NCI-H2029 treated with DMSO at 0.1 percent for 48 hours (cell line): ENCODE measurements at places on chromosomes 3 and 15.

GRCh38 chr3:152039887-152040286 is 166.4 kb downstream of the SUCNR1 start:
- DNase-seq, result no peak

DNA sequence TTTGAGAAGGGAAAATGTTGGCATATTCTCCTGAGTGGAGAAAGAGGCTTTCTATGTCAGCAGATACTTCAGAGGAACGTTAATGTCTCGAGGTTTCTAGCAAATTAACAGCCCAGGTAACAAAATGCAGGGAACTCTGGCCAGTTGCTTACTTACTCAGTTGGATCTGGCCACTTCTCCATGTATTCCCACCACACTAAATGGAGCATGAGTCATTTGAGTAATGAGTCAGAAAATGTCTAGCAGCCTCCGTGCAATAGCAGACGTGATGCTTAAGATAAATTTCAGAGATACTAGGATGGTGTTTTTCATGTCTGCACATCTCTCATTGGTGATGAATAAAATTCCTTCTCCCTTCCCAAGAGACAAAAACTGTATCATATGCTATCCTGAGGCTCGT is 671.5 kb downstream of the FHIT start:
- DNase-seq, result no peak

DNA sequence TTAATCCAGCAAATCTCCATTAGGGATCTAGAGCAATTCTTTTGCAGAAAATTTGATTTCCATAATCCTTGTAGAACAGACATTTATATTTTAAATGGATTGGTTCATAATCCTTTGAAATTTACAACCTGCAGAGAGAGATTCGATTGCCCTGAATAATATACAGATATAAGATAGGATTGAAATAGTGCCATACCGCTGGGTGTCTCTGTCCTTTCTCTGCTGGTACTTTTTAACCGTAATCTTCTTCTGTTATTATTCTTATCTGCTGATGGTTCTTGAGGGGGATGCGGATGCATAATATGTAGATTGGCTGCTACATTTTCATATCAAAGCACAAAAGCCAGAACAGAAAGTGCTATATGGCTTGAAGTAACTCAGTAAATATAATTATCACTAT is 182.2 kb downstream of the CFAP20DC start:
- DNase-seq, result no peak

- DNase-seq, result no peak
Measured at GRCh38 chr15:38130740-38131498, 121.7 kb upstream of the SPRED1 start.

- peak; percentile 53 for DNase-seq
Measured at GRCh38 chr3:187748050-187748481, 2.8 kb upstream of the BCL6 start.

- DNase-seq, result no peak
Measured at GRCh38 chr3:50571486-50571885, 2.2 kb downstream of the HEMK1 start.

GRCh38 chr3:156604642-156605144 is 49.8 kb upstream of the SSR3 start:
- no peak for DNase-seq

DNA sequence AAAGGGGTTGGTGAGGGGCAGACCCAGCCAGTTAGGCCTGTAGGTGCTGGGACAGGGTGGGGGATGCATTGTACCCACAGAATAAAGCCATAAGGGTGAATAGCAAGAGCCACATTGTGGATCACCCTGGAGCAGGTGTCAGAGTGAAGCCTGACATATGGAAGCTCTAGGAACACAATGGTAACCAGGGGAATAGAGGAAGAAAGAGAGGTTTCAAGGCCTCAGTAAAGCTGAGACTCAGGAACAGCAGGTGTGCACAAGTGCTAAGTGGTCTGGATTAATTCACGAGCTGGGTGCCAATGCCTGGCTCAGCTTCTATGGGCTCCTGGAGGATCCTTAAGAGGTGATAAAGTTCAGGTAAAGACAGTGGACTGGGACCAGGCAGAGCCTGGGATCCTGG is 323.7 kb upstream of the CTNNB1 start:
- no peak for DNase-seq

DNA sequence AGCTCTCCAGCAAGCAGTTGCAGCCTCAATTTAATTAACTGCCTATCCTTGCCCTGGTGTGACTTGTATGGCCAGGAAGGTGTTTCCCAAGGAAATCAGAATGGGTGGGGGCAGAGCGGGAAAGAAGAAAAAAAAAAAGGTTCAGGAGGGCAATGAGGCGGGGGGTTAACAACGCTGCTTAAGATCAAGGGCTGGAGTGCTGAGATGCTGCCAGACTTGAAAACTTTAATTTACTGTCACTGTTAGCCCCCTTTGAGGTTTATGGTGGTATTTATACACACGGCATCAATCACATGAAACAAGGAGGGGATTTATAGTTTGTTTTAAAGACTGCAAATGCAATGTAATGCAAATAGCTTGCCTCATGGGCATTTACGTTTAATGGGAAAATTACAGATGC is 319.4 kb upstream of the NR2F2 start:
- DNase-seq, result no peak

GRCh38 chr3:124965413-124965812 is 30.9 kb upstream of the MUC13 start:
- DNase-seq, result peak; percentile 88

DNA sequence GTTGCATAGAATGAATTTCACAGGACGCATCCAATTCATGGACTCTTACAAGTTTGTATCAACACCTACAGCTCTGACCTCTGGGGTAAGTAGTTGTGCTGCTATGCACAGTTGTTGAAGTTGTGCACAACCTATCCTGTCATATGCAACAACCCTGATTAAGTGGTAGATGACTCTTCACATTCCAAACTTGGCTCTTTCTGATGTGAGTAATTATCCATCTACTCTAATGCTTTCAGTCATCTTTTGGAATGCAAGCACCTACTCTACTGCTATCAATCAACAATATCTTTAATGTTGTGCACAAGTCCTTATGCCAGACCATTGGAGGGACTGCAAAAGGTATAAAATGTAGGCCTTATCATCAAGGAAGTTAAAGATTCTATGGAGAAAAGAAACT is 921.4 kb downstream of the MCTP2 start:
- no peak for DNase-seq

DNA sequence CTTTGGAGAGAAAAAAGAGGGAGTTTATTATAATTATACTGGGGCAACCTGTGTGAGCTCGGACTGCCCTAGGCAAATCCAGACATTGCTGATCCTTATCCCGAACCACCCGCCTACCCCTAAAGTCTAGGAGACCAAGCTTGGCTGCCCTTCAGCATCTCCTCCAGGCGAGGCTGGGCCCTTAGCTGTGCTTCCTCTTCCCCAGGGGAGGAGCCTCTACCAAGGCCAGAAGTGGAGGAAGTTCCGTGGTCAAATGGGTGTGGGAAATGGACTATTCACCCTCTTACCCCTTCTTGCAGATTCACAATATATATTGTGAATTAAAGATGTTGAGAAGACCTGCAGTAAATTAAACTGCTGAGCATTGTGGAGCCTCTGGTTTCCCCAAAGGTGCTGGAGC is 158.3 kb upstream of the HES1 start:
- DNase-seq, result no peak

DNA sequence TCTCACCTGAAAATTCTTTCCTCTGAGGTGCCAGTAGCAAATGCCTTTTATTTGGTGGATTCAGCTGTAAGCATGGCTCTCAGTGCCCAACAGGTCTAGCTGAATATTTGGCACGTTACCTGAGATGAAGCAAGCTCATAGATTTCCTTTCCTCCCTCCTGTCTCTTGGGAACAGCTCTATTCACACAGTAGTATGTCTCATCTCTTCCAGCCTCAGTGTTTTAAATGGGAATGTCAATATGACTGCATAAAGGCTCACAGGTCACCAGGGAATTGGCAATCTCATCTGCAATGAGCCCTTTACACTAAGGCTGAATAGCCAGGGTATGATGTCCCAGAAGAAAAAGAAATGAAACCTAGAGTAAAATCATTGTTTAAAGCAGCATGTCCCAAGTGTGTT is 733.5 kb downstream of the NTRK3 start:
- no peak for DNase-seq

GRCh38 chr3:32359766-32360492 is 31.7 kb upstream of the CMTM7 start:
- no peak for DNase-seq
